ENCODE measurements at places on chromosomes 1 and 21.

DNA sequence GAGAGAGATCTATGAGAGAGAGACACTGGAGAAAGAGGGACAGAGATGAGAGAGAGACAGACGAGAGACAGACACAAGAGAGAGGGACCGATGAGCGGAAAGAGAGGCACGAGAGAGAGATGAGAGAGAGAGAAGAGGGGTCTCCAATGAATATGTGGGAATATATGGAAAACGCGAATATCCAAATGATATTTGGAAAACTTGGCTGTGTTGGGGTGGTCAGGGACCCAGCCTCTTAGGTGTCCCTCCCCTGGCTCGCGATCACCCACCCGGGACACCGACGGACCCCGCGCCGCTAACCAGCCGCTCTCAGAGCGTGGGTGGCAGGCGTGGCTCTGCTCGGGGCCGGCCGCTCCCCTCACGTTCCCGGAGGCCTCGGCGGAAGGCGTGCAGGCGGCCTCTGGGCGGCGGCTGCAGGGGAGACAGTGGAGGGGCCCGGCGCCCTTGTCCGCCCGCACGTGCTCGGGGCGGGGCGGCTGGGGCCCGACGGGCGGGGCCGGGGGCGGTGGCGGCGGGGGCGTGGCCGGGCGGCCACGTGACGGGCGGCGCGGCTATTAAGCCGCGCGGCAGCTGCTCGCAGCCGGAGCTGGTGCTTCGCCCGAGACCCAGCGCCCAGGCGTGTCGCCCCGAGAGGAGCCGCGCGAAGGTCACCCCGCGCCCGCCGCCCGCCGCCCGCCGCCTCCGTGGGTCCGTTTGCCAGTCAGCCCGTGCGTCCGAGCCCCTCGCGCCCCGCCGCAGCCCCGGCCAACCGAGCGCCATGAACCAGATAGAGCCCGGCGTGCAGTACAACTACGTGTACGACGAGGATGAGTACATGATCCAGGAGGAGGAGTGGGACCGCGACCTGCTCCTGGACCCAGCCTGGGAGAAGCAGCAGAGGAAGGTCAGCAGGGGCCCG lies at the start of gene ACTN2:
TSS of gene ACTN2 (plus strand) at position 583 of the 898 bp plus-strand sequence. CDS start at position 758, 175 bp downstream.
- peak; percentile 7 for DNase-seq

DNA sequence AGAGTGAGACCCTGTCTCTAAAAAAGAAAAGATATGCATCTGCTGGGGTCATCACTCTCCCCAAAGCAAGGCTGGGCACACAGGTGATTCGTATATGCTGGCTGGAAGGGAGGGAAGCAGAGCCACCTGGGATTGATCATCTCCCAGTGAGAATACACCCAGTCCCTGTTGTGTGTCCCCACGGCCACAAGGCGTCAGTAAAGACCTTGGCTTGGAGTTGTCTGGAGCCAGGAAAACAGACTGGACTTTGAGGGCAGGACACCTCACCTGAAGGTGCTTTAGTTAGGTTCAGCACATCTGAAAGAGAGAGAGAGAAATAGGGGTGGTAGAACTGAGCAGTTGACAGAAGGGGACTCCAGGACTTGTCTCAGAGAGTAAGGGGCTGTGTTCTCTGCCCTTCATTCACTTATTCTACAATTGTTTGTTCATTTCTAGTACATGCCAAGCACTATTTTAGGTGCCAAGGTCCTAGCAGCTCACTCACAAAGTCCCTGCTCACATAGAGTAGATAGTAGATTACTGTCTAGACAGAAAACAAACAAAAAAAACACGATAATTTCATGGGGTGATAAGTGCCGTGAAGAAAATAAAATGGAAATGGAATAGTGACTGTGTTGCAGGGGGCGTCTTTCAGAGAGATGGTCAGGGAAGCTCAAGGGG lies 13.5 kb downstream of the CITED4 start:
- peak; percentile 100 for DNase-seq

DNA sequence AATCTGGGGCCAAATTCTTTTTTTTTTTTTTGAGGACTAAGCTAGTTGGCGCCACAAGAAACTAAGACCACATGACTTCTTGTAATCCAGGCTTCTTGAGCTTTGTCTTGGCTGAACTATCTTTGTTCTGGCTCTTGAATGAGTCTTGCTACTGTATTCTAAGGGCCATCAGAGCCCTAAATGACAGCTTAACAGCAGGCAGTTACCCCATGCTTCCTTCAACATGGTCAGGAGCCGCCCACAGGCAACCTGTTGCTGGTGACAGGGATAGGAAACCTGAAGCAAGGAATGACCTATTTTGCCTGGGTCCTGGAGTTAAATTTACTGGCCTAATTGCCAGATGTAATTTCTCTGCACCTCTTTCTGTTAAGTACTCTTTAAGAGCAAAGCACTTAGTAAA lies 188.2 kb upstream of the PLXNA2 start:
- DNase-seq: no peak

GRCh38 chr1:77655431-77655974 lies 27.0 kb downstream of the ZZZ3 start:
- peak; percentile 70 for DNase-seq

DNA sequence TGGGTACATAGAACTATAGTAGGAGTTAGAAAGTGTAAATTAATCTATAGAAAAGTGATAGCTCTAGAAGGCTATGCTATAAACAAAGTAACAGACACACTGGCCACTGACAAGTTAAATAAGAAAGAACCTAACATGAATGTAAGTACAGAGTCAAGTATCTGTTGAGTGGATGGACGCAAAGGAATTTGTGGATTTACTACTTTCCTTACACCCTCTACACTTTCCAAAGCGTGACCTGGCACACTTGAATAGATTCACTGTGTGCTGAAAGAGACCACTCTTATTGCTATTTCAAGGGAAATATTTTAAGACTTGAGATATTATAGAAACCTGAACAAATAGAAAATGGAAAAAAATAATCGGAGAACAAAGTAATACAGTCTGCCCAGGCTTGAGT lies 142.8 kb upstream of the SAMSN1 start:
- no peak for DNase-seq

- no peak for DNase-seq
Observed at GRCh38 chr1:8061210-8061609, 35.1 kb upstream of the ERRFI1 start.

DNA sequence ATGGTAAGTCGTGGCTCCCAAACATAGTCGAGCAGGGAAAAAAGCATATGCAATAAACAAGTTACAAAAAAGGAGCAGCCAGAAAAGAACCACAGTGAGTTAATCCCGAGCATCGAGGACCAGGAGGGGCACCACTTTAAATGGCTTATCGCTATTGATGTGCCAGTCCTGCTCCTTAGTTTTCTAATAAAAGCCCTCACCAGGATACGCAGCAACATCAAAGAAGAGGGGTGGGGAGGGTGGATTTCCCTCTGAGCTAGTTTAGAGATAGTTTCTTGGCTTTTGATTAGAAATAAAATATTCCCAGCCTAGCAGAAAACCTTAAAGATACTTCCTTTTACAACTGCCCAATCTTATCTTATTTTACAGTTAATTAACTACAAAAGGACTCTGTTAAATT lies 170.4 kb downstream of the GABPA start:
- no peak for DNase-seq

DNA sequence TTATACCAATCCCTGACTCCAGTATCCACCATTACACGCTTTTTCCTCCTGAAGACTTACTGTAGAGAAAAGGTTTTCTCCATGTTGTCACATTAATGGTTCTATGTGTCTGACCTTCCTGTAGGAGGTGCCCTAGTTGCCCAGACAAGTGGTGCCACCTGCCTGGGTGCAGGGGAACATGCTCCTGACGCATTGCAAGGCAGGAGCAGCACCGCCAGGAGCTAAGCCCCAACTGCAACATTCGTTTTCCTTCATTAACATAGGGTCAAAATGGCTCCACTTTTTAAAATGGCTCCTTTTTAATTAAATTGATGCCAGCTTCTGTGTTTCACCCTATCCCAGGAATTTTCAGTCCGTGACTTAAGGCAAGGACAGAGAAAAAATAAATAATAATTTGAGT lies 220.1 kb upstream of the SAMSN1 start:
- DNase-seq: no peak

DNA sequence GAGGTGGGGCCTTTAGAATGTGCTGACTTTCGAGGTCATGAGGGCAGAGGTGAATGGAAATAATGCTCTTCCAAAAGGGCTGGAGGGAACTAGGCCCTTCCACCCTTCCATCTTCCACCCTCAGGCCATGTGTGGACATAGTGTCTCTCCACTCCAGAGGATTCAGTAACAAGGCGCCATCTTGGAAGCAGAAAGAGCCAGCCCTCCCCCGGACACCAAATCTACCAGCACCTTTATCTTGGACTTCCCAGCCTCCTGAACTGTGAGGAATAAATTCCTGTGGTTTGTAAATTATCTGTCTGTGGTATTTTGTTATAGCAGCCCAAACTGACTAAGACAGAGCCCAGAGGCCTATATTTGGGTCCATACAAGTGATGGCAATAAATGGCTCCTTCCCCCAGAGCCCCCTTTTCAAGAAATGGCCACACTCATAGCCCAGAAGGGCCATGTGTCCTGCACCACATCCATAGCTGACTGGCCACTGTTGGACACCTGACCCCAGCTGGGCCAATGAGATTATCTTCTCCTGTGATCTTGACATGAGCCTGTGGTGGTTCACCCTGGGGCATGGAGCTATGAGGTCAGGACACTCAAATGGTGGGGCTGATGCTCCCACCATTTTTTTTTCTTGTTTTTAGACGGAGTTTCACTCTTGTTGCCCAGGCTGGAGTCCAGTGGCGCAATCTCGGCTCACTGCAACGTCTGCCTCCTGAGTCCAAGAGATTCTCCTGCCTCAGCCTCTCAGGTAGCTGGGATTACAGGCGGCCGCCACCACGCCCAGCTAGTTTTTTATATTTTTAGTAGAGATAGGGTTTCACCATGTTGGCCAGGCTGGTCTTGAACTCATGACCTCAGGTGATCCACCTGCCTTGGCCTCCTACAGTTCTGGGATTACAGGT lies 114.9 kb downstream of the RRAGC start:
- no peak for DNase-seq

- no peak for DNase-seq
Observed at GRCh38 chr1:103958699-103959098, 209.0 kb downstream of the AMY1C start.

- DNase-seq: no peak
Observed at GRCh38 chr1:171431994-171432393, 53.3 kb upstream of the PRRC2C start.

GRCh38 chr1:53739109-53739681 lies at the start of gene GLIS1:
GLIS1 (minus strand) TSS chr1:53739164; CDS start chr1:53738064, 1,100 bp downstream.
- DNase-seq: peak; percentile 54

DNA sequence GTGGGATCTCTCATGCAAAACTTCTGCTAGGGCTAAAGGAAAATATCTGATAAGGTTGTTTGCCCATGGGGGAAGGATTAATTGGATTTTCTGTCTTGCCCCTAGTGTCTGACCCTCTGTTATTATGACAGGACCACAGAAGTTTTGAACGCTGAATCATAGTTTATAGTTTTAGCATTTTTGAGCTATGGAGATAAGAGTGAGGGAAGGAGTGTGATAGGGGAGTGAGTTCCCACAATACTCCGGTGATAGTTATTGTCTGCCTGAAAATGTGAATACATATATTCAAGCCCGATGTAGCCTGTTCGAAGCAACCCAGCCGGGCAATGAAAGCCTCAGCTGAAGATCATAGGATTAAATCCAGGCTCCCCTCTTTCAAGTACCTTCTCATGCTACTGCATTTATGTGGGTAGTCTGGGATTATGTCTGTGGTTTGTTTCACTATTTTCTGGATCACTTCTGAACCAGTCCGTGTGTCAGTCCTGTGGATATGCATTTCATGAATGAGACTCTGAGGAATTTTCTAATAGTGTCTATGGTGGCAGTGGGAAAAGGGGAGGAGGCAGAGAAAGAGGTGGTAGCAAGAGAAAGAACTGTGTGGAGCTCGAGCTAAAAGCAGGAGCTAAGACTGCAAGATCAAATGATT lies 258.7 kb downstream of the DISC1 start:
- no peak for DNase-seq

DNA sequence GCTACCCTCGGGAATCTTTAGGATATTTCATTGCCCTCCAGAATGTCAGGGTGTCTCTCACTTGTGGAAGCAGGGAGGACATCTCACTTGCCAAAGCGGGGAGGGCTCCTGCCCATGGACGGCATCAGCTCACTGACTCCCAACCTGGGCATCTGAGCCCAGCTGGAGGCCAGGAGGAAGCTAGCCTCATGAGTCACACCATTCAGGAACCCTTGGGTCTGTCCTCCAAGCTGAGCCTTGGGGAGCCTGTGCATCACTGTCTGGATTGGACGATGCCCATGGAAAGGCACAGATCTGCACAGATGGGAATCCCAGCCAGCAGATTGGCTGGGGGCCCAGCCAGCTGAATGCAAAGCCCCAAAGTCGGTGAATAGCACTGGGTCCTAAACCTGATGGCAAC lies 25.2 kb downstream of the WNT3A start:
- no peak for DNase-seq

- no peak for DNase-seq
Observed at GRCh38 chr1:45721207-45721606, 29.2 kb downstream of the IPP start.

- DNase-seq: no peak
Observed at GRCh38 chr1:151994956-151995355, 1.3 kb upstream of the S100A10 start.

DNA sequence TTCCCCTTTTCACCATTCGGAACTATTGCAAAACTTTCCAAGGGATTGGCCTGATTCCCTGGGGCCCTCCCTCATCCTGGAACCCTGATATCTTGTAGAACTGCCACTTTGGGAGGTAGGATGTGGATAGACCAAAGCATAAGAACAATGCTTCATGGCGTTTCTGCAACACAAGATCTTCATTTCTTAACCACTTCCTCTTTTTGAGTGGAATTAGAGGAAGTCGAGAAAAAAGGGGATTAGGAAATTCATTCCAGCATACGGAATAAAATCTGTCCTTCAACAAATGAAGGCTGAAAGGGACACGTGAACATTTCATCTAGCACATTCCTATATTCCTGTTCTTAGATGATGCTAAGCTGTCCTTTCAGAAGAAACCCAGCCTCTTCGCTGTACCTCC lies 149.3 kb downstream of the HUNK start:
- no peak for DNase-seq

DNA sequence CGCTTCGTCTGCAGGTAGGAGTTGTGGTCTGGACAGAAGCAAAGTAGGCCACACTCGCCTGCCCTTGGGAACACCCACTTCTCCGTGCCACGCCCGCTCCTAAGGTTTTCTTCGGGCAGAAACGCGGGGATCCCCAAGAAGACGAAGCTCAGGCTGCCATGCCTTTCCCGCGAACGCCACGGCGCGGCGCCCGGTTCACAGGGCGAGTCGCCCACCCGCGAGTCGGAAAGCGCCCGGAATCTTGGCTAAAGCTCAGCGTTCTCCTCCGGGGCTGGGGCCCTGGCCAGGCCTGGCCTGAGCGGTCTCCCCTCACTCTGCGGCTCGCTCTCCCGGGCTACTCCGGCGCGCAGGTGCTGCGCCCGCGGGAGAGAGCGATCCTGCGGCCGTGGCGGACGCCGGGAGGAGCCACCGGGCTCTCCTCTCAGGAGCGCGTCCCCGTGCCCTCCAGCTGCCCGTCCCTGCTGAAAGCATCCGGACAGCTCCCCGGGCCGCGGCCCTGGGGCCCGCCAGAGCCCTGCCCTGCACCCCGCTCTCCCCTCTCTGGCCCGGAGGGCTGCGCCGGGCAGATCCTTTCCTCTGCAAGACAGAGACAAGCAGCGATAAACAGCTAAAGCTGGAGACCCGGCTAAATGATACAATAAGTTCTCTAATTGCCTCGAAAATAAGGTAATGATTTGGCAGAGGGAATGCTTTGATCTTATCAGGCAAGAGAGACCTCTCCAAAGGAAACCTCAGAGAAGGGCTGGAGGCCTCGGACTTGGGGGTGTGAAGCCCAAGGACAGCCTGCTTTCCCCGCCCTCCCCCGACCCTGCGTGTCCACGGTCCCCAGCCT lies 6.7 kb upstream of the WNT2B start:
- peak; percentile 21 for DNase-seq

All from NCI-H748 treated with DMSO at 0.1 percent for 48 hours (cell line).